ENCODE measurements at places on chromosomes 4 and X. TPM values are rescaled to one million over a fixed set of nuclear protein-coding genes. Genes with fewer than 3 reads are reported as not detected.

DNA sequence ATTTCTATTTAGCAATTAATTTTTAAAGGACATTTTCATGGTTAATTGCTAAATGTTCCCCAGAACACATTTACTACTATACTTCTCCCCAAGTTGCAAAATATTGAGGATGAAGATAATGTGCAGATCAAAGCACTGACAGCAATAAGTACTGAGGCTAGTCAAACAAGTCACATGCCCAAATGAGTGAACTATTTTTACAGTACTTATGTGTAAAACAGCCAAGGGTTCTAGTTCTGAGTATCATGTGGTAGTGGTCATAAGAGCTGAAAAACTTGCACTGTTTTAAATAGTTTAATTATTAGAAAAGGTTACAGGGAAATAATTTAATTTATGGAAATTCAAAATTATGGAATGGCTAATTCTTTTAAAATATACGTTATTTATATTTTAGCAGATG lies 3.8 kb downstream of the GALNTL6 start:
- no peak overlapping the region for H3K27ac ChIP-seq
- peaks cover 3% of the 10 kb centered on the region for H3K4me1 ChIP-seq
- H3K36me3 ChIP-seq: no peaks in the 10 kb centered on the region
- no peak for DNase-seq
- H3K27me3 ChIP-seq: no peaks in the 10 kb centered on the region

DNA sequence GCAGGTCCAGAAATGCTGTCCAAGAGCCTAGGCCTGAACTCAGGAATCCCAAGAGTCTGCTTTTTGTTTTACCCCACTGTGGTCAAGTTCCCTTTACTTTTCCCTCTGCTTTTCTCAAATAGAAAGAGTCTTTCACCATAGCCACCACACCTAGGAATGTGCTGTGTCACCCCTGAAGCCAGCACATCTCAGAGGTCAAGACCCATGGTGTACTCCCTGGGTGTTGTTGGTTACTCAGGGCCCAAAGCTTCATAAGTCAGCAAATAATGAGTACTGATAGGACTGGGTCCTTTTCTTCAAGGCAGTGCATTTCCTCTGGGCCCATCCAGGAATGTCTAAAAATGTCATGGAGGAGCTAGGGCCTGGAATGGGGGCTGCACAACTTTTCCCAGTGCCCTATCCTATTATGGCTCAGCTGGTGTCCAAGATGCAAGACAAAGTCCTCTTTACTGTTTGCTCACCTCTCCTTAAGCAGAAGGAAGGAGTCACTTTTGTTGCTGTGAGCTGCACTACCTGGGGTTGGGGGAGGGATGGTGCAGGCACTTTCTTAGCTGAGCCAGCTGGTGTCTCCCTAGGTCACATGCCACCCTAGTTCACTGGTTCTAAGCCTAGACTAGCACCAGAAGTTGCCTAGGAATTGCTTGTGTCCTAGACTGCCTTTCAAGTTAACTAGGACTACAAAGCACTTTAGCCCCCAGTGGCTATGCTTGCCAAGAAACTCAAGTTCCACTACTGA lies 62.4 kb upstream of the RXFP1 start:
- no peak overlapping the region for H3K4me3 ChIP-seq
- H3K4me1 ChIP-seq: no peaks in the 10 kb centered on the region
- H3K36me3 ChIP-seq: no peaks in the 10 kb centered on the region
- H3K27me3 ChIP-seq: no peaks in the 10 kb centered on the region

- DNase-seq: no peak
- no peak overlapping the region for H3K27ac ChIP-seq
- H3K36me3 ChIP-seq: no peaks in the 10 kb centered on the region
- H3K27me3 ChIP-seq: no peaks in the 10 kb centered on the region
- H3K4me3 ChIP-seq: no peak overlapping the region
- no peaks in the 10 kb centered on the region for H3K4me1 ChIP-seq
These were observed 15.5 kb upstream of the SH3D19 start for GRCh38 chr4:151340751-151341385.

DNA sequence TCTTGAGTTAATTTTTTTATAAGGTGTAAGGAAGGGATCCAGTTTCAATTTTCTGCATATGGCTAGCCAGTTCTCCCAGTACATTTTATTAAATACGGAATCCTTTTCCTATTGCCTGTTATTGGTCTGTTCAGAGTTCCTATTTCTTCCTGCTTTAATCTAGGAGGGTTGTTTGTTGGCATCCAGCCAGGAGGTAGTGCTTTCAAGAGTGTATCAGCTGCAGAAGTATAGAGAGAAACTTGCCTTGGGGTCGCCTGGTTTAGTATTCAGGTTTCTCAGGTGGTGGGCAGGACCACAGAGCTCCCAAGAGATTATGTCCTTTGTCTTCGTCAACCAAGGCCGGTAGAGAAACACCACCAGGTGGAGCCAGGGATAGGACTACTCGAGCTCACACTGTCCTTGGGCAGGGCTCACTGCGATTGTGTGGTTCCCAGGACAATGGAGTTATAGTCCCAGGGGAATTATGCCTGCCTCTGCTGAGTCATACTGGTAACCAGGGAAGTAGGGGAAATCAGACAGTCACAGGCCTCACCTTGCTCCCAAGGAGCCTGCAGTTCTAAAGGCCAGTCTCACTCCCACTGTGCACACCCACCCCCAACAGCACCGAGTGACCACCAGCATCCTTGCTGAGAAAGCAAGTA lies 168.1 kb downstream of the VSIG4 start:
- no peak overlapping the region for H3K27ac ChIP-seq
- DNase-seq: no peak
- no peak overlapping the region for H3K4me3 ChIP-seq
- no peaks in the 10 kb centered on the region for H3K4me1 ChIP-seq
- H3K27me3 ChIP-seq: no peaks in the 10 kb centered on the region
- H3K36me3 ChIP-seq: no peaks in the 10 kb centered on the region

DNA sequence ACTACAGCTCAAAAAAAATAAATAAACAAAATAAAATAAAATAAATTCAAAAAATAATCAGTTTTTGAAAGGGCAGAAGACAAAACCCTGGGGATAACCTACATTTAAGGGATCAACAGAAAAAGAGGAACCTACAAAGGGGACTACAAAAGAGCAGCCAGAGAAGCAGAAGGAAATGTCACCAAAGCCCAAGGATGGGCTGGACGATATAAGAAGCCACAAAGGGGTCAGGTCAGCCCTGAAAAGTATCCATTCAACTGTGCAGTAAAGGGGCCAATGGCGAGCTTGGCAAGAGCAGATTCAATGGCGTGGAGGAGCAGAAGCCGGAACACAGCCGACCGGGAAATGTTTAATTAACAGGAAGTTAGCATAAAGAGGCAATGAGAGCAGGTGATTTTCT lies 16.9 kb downstream of the ACOT9 start:
- H3K4me3 ChIP-seq: no peak overlapping the region
- no peak for DNase-seq
- H3K4me1 ChIP-seq: no peaks in the 10 kb centered on the region

GRCh38 chr4:26429910-26430309 lies 60.4 kb downstream of the CCKAR start:
- no peak overlapping the region for H3K27ac ChIP-seq
- no peaks in the 10 kb centered on the region for H3K4me1 ChIP-seq
- no peaks in the 10 kb centered on the region for H3K27me3 ChIP-seq
- DNase-seq: no peak

Gene ZNF157
- total RNA-seq: not detected

Gene GAB1
- total RNA-seq: 67.5 TPM

Gene HELT
- not detected for total RNA-seq

Gene GAGE12E
- total RNA-seq: not detected

Gene GYPE
- 2.1 TPM for total RNA-seq

- DNase-seq: no peak
- H3K36me3 ChIP-seq: no peaks in the 10 kb centered on the region
- no peaks in the 10 kb centered on the region for H3K4me1 ChIP-seq
- H3K27me3 ChIP-seq: no peaks in the 10 kb centered on the region
- no peak overlapping the region for H3K4me3 ChIP-seq
These were observed 315.2 kb downstream of the GRID2 start for GRCh38 chr4:92618968-92619367.

GRCh38 chrX:77953302-77953701 lies 16.1 kb downstream of the PGAM4 start:
- no peaks in the 10 kb centered on the region for H3K36me3 ChIP-seq
- H3K27ac ChIP-seq: no peak overlapping the region
- H3K27me3 ChIP-seq: no peaks in the 10 kb centered on the region
- no peak for DNase-seq
- H3K4me3 ChIP-seq: no peak overlapping the region
- H3K4me1 ChIP-seq: no peaks in the 10 kb centered on the region

- H3K4me3 ChIP-seq: no peak overlapping the region
- peaks cover 6% of the 10 kb centered on the region for H3K27me3 ChIP-seq
- no peaks in the 10 kb centered on the region for H3K36me3 ChIP-seq
- H3K27ac ChIP-seq: no peak overlapping the region
- H3K4me1 ChIP-seq: no peaks in the 10 kb centered on the region
These were observed 18.6 kb downstream of the RBMX start for GRCh38 chrX:136861877-136862276.

- no peak overlapping the region for H3K4me3 ChIP-seq
- DNase-seq: no peak
- H3K4me1 ChIP-seq: no peaks in the 10 kb centered on the region
- no peak overlapping the region for H3K27ac ChIP-seq
- H3K27me3 ChIP-seq: no peaks in the 10 kb centered on the region
These were observed 80.7 kb upstream of the PRPS1 start for GRCh38 chrX:107547621-107548020.

Gene ETDB
- not detected for total RNA-seq

DNA sequence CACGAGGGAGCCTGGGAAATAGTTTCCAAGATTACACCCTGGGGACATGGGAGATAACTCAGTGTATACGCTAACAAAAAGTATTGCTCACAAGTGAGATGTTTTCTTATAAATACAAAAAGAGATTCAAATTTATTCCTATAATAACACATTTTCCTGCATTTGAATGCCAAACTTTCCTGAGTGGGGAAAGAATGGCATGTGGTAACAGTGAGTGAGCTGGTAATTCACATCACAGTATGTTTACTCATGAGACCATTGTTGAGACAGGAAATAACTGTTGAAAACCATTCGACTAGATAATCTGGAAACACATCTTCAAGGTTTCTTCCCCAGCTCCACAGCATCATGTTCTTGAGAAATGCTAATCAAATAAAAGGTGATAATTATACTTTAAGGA lies 109.1 kb downstream of the TASL start:
- no peak for DNase-seq
- no peak overlapping the region for H3K27ac ChIP-seq
- no peaks in the 10 kb centered on the region for H3K27me3 ChIP-seq
- no peak overlapping the region for H3K4me3 ChIP-seq

DNA sequence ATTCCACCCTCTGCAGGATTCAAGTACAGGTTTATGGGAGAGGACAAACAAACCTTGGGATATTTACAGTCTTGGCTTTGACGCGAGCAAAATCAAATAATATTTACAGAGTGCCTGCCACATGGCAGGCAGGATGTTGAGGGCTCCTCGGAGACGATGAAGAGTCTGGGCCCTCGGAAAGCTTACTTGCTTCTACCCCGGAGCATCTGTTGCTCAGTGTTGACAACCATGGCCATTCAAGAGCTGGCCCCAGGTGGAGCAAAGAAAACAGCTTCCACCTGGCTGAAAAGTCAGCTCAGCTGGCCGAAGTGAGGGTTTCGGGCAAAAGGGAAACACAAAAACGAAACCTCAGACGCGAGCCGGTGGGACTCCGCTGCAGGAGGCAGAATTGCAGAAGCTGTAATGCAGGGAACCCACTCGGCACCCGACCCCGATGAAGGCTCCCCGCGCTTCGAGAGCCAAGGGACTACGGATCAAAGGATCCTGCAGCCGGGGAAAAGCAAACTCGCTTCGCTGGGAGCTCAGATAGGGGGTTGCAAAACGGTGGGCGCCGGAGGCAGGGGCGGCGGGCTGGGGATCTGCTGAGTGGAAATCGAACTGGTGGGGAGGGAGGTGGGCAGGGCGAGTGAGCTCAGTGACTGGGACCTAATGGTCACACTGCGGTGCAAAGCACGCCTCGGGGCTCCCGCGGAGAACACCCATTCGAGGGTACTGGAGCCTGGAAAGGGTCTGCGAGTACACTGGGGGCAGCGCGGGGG lies 805 bp downstream of the ATP8A1 start:
- no peaks in the 10 kb centered on the region for H3K4me1 ChIP-seq
- H3K27me3 ChIP-seq: no peaks in the 10 kb centered on the region
- peak; percentile 22 for DNase-seq
- H3K36me3 ChIP-seq: no peaks in the 10 kb centered on the region

GRCh38 chrX:146934256-146934655 lies 119.7 kb upstream of the CXorf51A start:
- no peaks in the 10 kb centered on the region for H3K27me3 ChIP-seq
- H3K27ac ChIP-seq: no peak overlapping the region
- no peaks in the 10 kb centered on the region for H3K36me3 ChIP-seq
- no peak for DNase-seq
- H3K4me1 ChIP-seq: no peaks in the 10 kb centered on the region

GRCh38 chr4:68984947-68985346 lies 33.3 kb upstream of the UGT2A3 start:
- no peaks in the 10 kb centered on the region for H3K4me1 ChIP-seq
- no peak for DNase-seq
- H3K27ac ChIP-seq: no peak overlapping the region
- no peaks in the 10 kb centered on the region for H3K27me3 ChIP-seq
- H3K4me3 ChIP-seq: no peak overlapping the region

GRCh38 chrX:17456526-17456925 lies 81.5 kb downstream of the NHS start:
- no peaks in the 10 kb centered on the region for H3K36me3 ChIP-seq
- no peak overlapping the region for H3K4me3 ChIP-seq
- H3K27me3 ChIP-seq: peaks cover 23% of the 10 kb centered on the region
- DNase-seq: no peak
- H3K27ac ChIP-seq: no peak overlapping the region

DNA sequence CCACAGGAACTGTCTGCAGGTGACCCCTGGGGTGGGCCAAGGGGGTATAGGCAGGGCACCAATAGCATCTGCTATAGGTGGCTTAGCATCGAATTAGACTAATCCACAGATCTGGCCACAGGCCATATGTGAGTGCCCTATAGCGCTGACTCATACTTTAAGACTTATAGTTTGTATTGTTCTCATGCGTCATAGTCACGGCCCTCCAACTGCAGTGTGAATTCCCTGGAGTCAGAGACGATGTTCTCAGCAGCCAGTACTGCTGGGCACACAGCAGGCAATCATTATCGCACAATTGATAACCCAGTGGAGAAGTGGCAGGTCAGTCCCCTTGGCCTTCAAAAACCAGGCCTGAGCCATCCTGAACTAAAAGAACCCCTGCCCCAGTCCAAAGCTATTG lies 58.1 kb downstream of the ADGRG2 start:
- no peak for DNase-seq
- H3K36me3 ChIP-seq: no peaks in the 10 kb centered on the region
- H3K4me1 ChIP-seq: no peaks in the 10 kb centered on the region

Gene FAM236A
- not detected for total RNA-seq

DNA sequence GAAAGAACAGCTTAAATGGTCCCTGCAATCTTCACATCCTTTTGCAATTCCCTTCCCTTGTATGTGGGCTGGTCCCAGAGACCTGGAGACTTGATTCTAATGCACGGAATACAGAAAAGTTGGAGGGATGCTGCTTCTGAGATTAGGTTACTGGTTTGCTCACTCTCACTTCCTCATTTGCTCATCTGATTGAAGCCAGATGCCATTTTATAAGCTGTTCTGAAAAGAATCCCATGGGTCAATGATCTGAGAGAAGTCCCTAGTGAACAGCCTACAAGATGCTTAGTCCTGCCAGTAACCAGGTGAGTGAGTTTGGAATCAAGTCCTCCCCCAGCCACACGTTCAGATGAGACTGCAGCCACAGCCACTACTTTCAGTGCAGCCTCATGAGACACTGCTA lies 35.9 kb downstream of the MAGEA1 start:
- no peaks in the 10 kb centered on the region for H3K4me1 ChIP-seq
- no peak overlapping the region for H3K27ac ChIP-seq
- H3K4me3 ChIP-seq: no peak overlapping the region
- DNase-seq: no peak
- no peaks in the 10 kb centered on the region for H3K36me3 ChIP-seq

Measured in breast epithelium (tissue), 4 donors.